NCI-H1417 treated with DMSO at 0.1 percent for 48 hours (cell line): ENCODE measurements at places on chromosomes 13 and 19.
A peak's percentile ranks its signal among the peaks of the same experiment; 100 is the strongest.

DNA sequence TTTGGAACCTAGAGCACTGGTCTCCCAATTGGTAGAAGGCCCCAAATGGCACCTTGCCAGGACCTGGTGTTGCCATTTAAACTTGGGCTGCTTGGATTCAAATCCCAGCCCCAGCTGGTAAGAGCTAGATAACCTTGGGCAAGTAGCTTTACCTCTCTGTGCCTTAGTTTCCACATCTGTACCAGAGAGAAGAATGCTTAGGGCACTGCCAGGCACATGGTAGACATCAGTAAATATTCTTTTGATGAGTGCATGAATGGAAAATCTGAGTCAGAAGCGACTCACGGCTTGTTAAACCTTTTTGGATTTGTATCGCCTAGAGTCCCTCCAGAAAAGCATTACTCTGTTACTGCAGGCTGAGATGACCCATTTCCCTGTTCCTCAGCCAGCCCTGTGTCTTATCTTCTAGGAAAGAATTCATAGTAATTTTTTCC, 90.9 kb downstream of the SIPA1L3 start:
- DNase-seq: no peak

- no peak for DNase-seq
Observed at GRCh38 chr19:21451187-21451586, 54.2 kb upstream of the ZNF429 start.

- no peak for DNase-seq
Observed at GRCh38 chr13:23418776-23419683, 14.5 kb downstream of the SACS start.

DNA sequence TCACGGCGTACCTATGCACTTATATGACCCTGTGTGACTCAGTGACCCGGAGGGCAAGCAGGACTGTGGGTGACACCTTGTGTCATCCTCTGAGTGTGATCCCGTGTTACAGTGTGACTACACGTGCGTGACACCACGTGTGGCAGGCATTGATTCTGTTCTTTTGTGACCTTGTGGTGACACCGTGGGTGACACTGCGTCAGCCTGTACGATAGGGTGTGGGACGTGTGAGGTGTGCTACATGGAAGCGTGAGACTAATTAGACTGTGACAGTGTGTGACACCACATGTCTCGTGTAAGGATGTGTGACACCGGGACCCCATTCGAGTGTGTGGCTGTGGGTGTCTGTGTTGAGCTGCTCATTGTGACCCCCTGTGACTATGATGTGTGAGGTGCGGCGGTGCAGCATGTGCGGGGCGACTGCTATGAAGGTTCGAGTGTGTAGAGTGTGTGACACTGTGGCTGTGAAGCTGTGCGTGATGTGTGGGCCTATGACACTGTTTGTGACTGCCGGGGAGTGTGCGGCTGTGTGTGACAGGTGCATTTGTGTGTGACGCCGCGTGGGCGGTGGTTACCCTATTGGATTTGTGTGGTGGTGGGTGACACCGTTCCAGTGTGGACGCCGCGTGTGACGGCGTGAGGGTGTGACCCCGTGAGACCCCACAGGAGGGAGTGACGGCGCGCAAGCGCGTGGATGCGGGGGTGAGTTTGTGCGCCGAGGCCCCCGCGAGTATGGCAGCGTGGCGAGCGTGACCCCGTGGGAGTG, 399 bp upstream of the SPTBN4 start:
- DNase-seq: no peak

GRCh38 chr13:95456815-95457214, 95.7 kb upstream of the CLDN10 start:
- no peak for DNase-seq

- no peak for DNase-seq
Observed at GRCh38 chr19:3586127-3586626, 899 bp downstream of the GIPC3 start.

DNA sequence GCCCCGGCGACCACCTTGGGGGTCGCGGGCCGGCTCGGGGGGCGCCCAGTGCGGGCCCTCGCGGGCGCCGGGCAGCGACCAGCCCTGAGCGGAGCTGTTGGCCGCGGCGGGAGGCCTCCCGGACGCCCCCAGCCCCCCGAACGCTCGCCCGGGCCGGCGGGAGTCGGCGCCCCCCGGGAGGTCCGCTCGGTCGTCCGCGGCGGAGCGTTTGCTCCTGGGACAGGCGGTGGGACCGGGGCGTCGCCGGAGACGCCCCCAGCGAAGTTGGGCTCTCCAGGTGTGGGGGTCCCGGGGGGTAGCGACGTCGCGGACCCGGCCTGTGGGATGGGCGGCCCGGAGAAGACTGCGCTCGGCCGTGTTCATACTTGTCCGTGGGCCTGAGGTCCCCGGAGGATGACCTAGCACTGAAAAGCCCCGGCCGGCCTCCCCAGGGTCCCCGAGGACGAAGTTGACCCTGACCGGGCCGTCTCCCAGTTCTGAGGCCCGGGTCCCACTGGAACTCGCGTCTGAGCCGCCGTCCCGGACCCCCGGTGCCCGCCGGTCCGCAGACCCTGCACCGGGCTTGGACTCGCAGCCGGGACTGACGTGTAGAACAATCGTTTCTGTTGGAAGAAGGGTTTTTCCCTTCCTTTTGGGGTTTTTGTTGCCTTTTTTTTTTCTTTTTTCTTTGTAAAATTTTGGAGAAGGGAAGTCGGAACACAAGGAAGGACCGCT, 729 bp downstream of the STK11 start:
- no peak for DNase-seq

- DNase-seq: no peak
Observed at GRCh38 chr19:44753932-44754749, 5.6 kb downstream of the BCL3 start.

- no peak for DNase-seq
Observed at GRCh38 chr13:97710797-97711196, 242.7 kb upstream of the IPO5 start.

- peak; percentile 93 for DNase-seq
Observed at GRCh38 chr19:48818234-48818820, 7.5 kb upstream of the BCAT2 start.

DNA sequence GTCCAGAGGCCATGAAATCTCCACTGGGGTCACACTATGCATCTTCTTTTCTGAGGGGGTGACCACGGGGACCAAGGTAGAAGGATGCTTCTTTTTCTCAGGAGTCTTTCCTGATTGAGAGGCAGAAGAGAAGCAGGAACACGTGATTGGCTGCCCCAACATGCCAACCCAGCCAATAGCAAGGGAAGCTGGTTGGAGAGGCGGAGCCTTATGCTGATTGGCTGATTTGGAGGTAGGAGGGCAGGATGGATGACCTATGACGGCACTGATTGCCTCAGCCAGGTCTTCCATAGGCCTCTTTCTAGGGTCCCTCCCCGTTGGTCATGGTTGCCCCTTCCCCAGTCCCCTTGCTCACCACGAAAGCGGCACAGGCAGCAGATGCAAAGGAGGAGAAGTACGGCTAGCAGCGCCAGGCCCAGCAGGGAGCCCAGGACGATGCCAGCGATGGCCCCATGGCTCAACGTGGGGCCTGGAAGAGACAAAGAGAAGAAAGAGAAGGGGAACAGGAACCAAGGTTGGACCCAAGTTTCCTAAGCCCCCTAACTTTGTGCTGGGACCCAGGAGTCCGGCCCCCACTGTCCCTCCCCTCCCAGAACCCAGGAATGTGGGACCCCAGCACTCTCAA, 8.0 kb downstream of the VSIG10L start:
- no peak for DNase-seq

- DNase-seq: no peak
Observed at GRCh38 chr13:41802684-41803444, 158.0 kb downstream of the VWA8 start.

DNA sequence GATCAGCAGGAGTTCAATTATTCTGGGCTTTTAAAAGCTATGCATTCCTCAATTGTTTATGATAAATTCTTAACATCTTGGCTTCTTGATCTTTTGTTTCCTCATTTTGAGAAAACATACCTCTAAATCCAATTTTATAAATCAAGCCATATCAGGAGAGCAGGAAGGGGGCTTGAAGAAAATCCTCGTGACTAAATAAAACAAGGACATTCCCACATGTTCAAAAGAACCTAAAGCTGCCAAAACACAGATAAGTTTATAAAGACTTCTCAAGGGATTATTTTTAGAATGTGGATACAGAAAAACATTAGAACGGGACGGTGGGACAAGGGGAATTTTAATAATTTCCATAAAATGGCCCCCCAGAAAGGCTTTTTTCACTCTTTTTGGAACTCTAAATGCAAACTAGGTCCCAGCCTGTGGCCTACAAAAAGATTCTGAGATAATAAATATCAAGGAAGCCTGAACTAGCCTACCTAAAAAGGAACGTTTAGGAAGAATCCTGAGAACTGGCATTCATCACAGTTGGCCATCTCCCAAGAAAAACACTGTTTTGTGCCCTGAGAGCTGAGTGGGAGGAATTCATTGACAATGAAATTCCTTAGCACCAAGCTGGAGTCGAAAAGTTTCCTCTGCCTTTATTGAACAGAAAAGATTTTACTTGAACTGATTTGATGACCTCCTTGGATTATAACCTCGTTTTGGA, 30.1 kb downstream of the ZAR1L start:
- DNase-seq: no peak

DNA sequence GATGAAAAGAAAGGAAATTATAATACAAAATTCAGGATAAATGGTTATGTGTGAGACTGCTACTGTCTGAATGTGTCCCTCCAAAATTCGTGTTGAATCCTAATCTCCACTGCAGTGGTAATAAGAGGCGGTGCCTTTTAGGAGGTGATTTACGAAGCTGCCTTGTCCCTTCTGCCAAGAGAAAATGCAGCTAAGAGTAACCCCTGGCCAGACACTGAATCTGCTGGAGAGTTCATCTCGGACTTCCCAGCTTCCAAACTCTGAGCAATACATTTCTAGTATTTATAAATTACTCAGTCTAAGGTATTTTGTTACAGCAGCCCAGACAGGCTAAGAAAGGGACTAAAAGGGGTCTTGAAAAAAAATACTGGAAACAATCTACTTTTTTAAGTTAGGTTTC, 152.6 kb downstream of the KLF12 start:
- no peak for DNase-seq

GRCh38 chr19:7705387-7706187, 3.7 kb upstream of the FCER2 start:
- DNase-seq: no peak

DNA sequence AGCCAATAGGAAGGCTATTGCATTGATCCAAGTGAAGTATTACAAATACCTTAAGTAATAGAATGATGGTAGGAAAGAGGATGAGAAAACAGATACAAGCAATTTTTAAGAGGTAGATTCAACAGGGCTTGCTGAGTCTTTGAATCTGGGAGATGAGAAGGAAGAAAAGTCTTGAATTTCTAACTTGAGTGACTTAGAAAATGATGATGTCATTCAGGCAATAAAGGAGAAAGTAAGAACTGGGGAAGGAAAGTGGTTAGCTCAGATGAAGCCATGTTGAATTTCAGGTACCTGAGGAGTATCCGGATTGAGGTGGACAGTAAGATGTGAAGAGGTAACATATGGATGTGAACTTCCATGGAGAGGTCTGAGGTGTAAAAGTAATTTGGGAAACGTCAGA, 15.5 kb upstream of the FRY start:
- no peak for DNase-seq
